Cardiac atrium fibroblast (primary cell): ENCODE measurements at places on chromosomes 7 and 10. TPM values are rescaled to one million over a fixed set of nuclear protein-coding genes. Genes with fewer than 3 reads are reported as not detected.

Gene ITIH5
- 0.18 TPM in 1 of 2 replicates, not detected in the other for total RNA-seq

Gene ITGB8
- 3.4 and 11.5 TPM in 2 replicates for total RNA-seq

Gene HYAL4
- 0.16 TPM in 1 of 2 replicates, not detected in the other for total RNA-seq

Gene ATP5MK
- 368 and 388 TPM in 2 replicates for total RNA-seq

Gene PTN
- total RNA-seq: 1.6 and 7.8 TPM in 2 replicates

Gene OR2A1
- not detected in 2 replicates for total RNA-seq

Gene OR6B1
- not detected in 2 replicates for total RNA-seq

Gene HDAC9
- total RNA-seq: 3.7 and 6.9 TPM in 2 replicates

Gene LIPA
- total RNA-seq: 63.2 and 90.7 TPM in 2 replicates

Gene PCDH15
- not detected in 2 replicates for total RNA-seq

Gene SLC16A9
- total RNA-seq: 0.65 TPM in 1 of 2 replicates, not detected in the other

Gene IDI2
- total RNA-seq: not detected in 2 replicates

Gene FLNC
- 108 and 131 TPM in 2 replicates for total RNA-seq

Gene GPC2
- total RNA-seq: 5.6 TPM in 1 of 2 replicates, not detected in the other

Gene ADIRF
- 10.7 and 13.5 TPM in 2 replicates for total RNA-seq

Gene STOX1
- total RNA-seq: not detected in 2 replicates

Gene TMEM130
- total RNA-seq: 0.97 and 1.1 TPM in 2 replicates

Gene ADK
- total RNA-seq: 14.3 and 36.9 TPM in 2 replicates

Gene FGFBP3
- not detected in 2 replicates for total RNA-seq

Gene HOXA13
- total RNA-seq: not detected in 2 replicates

Gene SPDYE18
- not detected in 2 replicates for total RNA-seq

Gene PPA1
- total RNA-seq: 102 and 178 TPM in 2 replicates

Gene CPEB3
- 0.65 and 1.3 TPM in 2 replicates for total RNA-seq

Gene NUDT1
- 22.6 and 22.8 TPM in 2 replicates for total RNA-seq

Gene ZNF804B
- not detected in 2 replicates for total RNA-seq

Gene AMZ1
- under 0.01 TPM in 1 of 2 replicates, not detected in the other for total RNA-seq

Gene FAM13C
- 2.6 and 3.2 TPM in 2 replicates for total RNA-seq

Gene SEMA3A
- 1.1 and 1.6 TPM in 2 replicates for total RNA-seq

Gene TUBB8
- total RNA-seq: not detected in 2 replicates

Gene STRIP2
- total RNA-seq: 1.3 and 4.2 TPM in 2 replicates

Gene PTF1A
- total RNA-seq: not detected in 2 replicates

Gene KRIT1
- total RNA-seq: 26.1 and 36.5 TPM in 2 replicates

Gene CPXM2
- total RNA-seq: 0.18 and 2.1 TPM in 2 replicates

Gene SHOC2
- total RNA-seq: 27.8 and 34.3 TPM in 2 replicates

Gene VAX1
- not detected in 2 replicates for total RNA-seq

Gene TUBAL3
- total RNA-seq: not detected in 2 replicates

Gene SLC26A3
- total RNA-seq: not detected in 2 replicates

Gene MBL2
- not detected in 2 replicates for total RNA-seq

Gene NUTM2A
- 0.32 TPM in 1 of 2 replicates, not detected in the other for total RNA-seq

Gene MICU1
- 33.6 and 36.0 TPM in 2 replicates for total RNA-seq

Gene GRID1
- total RNA-seq: not detected in 2 replicates

Gene CFAP46
- 0.81 TPM in 1 of 2 replicates, not detected in the other for total RNA-seq

Gene SEMA4G
- 0.81 and 4.2 TPM in 2 replicates for total RNA-seq

Gene WNT16
- total RNA-seq: not detected in 2 replicates

Gene AKR1C4
- not detected in 2 replicates for total RNA-seq

Gene YAE1
- total RNA-seq: 12.3 and 19.0 TPM in 2 replicates

Gene ST8SIA6
- not detected in 2 replicates for total RNA-seq

Gene BBS9
- 7.8 and 11.2 TPM in 2 replicates for total RNA-seq

Gene ZNF862
- 3.4 and 4.0 TPM in 2 replicates for total RNA-seq

Gene GNG11
- 113 and 138 TPM in 2 replicates for total RNA-seq

Gene PARD3
- 22.9 and 26.4 TPM in 2 replicates for total RNA-seq

Gene HACD1
- 7.4 and 12.8 TPM in 2 replicates for total RNA-seq

Gene UBTD1
- 36.5 and 38.1 TPM in 2 replicates for total RNA-seq

Gene ARMC3
- not detected in 2 replicates for total RNA-seq

Gene MET
- 3.9 and 8.1 TPM in 2 replicates for total RNA-seq

Gene CALY
- not detected in 2 replicates for total RNA-seq

Gene WDR86
- total RNA-seq: not detected in 2 replicates

Gene EPHA1
- total RNA-seq: not detected in 2 replicates
